ENCODE measurements at places on chromosomes 1 and 21.
A peak's percentile ranks its signal among the peaks of the same experiment; 100 is the strongest.

DNA sequence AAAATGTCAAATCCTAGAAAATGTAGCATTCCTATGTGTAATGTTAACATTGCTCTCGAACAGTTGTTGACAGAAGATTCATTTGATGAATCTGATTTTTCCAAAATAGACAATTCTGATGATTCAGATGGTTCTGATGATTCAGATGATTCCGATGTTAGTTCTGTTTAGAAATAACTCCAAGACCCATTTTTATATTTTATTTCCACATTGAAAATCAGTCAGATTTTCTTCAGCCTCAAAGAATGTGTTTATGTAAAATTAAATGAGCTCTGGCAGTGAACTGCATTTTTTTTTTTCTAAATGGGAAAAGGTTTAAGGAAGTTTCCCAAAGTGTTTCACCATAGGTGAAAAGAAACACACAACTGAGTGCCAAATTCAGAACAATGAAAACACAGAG, 136.5 kb downstream of the TSEN15 start:
- no peak for DNase-seq

DNA sequence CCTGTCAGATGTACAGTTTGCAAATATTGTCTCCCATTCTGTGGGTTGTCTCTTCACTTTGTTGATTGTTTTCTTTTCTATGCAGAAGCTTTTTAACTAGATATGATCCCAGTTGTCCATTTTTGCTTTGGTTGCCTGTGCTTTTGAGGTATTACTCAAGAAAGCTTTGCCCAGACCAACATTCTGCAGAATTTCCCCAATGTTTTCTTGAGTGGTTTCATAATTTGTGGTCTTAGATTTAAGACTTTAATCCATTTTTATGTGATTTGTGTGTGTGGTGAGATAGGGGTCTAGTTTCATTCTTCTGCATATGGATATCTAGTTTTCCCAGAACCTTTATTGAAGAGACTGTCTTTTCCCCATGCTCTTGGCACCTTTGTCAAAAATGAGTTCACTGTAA, 116.9 kb downstream of the DUSP10 start:
- no peak for DNase-seq

DNA sequence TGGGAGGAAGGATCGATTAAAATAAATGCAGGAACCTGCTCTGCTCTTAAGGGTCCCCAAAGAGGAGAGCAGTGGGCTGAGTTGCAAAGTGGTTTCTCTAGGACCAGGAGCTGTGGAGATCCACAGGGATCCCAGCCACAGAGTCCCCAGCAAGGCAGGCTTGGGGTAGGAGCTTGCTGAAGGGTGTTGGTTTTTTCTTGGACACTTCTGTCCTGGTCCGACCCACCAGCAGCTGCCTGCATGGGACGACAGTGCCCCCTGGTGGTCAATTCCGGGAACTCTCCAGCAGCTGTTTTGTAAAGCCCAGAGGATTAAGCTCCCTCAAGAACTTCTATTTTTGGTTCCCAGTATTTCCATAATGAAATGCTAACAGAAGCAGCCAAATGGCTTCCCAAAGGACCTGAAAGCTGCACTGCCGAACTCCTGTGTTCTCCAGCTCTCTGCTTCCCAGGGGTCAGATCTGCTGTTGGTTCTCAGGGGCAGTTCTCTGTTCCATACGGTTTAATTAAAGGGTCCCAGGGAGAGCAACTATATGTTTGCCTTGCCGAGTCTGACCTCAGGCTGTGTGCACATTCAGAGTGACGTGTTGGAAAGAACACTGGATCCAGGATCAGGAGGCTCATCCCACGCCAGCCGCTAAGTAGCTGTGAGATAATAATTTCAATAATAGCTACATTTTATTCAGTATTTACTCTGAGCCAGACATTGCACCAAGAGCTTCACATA, 23.2 kb downstream of the NENF start:
- DNase-seq, result peak; percentile 83

DNA sequence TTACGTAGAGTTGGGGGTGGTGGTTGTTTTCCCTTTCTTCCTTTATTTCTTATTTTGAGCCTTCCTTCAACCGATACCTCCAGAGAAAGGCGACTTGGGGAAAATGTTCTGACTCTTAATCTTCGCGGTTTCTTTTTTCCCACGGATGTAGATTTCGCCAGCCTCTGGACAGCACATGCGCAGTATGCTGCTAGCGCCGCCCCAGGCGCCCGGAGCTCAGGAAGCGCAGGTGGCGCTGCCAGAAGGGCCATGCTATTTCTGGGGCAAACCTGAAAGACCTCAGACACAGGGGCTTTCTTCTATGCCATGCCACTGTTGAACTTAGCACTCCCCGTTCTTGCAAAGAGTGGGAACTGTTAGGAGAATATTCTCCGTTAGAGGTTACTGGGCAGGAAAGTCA, 392.1 kb downstream of the KIF26B start:
- DNase-seq, result no peak

GRCh38 chr1:206905295-206906164, 8.3 kb downstream of the IL24 start:
- no peak for DNase-seq

- DNase-seq, result no peak
Observed at GRCh38 chr1:208279826-208280588, 35.8 kb upstream of the PLXNA2 start.

DNA sequence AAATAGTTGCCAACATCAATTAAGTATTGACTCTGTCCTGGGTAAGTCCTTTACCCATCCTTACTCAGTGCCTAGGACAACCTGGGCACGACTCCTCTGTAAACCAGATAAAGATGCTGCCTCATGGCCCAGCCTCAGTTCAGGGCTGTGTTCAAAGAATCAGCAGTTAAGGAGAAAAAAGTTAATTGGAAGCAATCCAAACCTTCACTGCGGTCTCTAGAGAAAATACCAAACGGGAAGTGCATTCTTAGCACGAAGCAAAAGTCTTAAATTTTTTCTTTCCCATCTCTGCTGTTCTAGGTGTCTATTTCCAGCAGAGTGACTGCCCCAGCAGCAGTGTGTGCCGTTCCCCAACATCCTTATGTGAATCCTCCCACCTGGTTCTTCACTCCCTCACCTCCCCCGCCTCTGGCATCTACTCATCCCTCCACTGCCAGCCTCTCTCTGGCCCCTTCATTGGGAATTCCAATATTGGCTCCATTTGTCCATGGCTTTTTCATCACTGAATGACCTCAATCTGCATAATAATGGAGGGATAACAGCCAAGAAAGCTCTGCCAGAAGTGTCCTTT, 23.2 kb downstream of the KANK4 start:
- DNase-seq, result no peak

- no peak for DNase-seq
Observed at GRCh38 chr21:28252928-28253327, 739.7 kb downstream of the LTN1 start.

DNA sequence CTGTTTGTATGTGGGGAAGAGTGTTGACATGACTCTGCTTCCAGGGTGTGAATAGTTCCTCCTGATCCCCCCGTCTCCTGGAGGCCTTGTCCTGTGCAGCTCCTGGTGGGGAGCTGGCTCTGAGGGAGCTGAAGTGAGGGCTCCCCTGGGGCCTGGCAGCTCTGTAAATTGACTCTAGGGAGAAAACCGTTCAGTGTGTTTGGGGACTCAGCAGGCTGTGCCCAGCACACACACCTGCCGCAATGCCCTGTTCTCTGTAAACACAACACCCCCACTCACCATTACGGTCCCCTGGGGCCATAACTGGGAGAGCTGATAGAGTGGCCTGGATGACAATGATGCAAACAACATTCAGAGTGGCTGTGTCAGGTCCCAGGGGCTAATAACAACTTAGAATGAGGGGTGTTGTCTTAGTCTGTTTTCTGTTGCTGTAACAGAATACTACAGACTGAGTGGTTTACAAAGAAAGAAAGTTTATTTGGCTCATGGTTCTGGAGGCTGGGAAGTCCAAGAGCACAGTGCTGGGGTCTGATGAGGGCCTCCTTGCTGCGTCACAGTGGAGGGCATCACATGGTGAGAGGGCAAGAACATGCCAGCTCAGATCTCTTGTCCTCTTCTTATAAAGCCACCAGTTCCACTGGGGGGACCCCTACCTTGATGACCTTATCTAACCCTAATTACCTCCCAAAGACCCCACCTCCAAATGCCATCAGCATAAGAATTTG, 15.3 kb downstream of the ADORA1 start:
- DNase-seq, result peak; percentile 54

DNA sequence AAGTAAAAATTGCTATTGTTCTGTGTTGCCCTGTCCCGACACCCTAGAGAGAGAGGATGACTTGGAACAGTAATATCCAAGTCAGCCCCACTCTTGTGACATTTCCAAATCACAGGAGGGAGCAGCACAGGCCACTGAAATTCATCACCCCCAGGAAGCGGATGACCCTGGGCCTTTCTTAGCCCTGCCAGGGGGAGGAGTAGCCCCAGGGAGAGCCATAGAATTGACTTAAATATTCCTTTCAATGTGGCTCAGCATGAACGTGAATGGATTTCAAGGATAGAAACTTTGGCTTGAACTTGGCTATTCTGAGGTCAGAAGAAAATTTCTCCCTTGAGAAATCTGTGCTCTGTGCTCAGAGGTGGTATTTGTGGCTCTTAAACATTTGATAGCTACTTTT, 80.6 kb downstream of the CENPF start:
- no peak for DNase-seq
